ENCODE measurements at places on chromosomes 7 and 10.

GRCh38 chr7:29256693-29257002, 62.1 kb downstream of the CHN2 start:
- DNase-seq, result no peak

- no peak for DNase-seq
These were observed 154.9 kb downstream of the GLI3 start for GRCh38 chr7:42082144-42082543.

DNA sequence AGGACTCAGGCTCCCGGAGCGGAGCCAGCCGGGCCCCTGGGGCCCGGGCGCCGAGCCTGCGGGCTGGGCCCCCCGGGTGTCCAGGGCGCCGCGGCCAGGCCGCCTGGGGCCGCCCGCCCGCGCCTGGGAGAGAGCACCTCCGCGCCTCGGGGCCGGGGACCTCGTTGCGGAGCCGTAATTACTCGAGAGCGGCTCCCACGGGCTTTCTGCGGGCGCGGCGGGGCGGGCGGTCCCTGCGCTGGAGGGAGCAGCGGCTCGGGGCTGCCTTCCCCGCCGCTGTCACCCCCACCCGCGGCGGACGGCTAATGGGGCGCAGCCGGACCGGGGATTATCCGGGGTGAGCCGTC, 1.5 kb downstream of the GNB2 start:
- no peak for DNase-seq

DNA sequence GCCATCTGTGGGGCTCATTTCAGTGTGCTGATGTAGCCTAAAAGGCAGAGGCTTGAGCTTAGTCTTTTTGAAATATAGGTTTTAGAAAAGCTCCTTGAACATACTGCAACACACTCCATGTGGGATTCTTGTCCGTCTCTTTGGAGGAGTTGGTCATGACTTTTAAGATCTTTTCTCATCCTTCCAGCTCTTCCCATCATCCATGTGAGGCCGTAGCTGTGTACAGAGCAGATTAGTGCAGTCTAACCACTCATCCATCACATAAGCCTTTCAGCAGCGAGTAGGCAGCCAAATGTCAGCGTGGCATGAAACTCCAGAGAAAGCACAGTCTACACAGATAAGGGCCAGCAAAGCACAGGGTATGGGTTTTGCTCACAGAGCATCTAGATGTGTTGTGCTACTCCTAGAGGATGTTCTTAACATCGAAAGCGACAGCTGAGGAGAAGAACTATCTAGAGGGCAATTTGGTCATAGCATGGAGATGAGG, 28.1 kb upstream of the NPVF start:
- DNase-seq, result no peak

DNA sequence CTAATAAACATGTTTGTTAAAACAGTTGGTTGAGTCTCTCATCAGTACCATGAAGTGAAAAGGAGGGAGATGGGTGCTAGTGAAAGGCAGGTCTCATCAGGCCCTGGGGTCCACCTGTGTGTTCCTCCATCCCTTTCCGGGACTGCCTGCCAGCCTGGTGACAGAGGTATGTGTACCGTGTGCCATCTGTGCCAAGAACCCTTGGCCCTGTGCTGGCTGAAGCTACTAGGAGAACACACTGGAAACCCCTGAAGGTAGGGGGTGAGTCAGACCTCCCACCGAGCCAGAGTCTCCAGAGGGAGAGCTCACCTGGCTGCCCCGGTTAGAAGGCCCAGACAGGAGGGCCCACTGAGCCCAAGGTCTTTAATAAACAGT, 2.3 kb downstream of the DDIT4 start:
- no peak for DNase-seq

- no peak for DNase-seq
These were observed 8.5 kb downstream of the KMT2E start for GRCh38 chr7:105022458-105022857.

DNA sequence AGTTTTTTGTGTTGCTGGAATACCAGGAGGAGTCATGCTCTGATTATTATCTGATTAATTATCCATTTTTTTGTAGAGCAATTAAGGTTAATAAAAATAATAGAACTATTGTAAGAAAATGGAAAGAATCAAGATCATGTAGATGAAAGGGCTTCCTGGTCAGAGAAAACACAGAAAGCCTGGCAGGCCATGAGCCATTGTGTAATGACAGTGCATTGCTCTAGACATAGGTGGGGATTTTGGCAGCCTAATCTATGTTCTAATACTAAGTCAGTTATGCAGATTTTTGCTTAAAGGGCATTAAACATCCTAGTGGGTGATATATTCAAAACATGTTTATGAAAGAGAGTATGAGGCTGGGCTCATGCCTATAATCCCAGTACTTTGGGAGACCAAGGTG, 198.2 kb downstream of the PPP1R9A start:
- DNase-seq, result no peak

DNA sequence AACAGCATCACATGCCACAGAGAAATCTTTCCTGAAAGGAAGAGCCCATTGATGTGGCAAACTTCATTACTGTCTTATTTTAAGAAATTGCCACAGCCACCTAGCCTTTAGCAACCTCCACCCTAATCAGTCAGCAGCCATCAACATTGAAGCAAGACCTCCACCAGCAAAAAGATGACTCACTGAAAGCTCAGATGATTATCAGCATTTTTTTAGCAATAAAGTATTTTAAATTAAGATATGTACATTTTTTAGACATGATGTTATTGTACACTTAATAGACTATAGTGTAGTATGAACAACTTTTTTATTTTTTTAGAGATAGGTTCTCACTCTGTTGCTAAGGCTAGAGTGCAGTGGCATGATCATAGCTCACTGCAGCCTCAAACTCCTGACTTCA, 14.8 kb downstream of the STEAP1B start:
- DNase-seq, result no peak

- DNase-seq, result no peak
These were observed 290.1 kb upstream of the ZNF32 start for GRCh38 chr10:43938810-43939209.

DNA sequence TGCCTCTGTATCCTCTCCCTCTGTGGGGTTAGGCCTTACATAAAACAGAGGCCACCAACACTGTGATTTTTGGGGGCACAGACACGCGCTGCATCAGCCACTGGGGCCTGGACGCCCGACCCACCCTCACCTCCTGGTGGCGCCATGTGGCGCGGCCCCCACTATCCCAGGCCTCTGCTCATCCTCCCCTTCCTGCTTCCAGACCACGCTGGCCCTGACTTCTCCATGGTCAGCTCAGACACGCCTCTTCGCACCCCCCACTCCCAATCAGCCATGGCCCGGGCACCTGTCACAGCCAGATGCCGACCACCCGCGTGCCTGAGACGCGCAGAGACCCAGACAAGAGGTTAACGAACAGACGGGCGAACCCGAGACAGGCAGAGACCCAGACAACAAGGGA, 263.9 kb downstream of the ELFN1 start:
- DNase-seq, result no peak

DNA sequence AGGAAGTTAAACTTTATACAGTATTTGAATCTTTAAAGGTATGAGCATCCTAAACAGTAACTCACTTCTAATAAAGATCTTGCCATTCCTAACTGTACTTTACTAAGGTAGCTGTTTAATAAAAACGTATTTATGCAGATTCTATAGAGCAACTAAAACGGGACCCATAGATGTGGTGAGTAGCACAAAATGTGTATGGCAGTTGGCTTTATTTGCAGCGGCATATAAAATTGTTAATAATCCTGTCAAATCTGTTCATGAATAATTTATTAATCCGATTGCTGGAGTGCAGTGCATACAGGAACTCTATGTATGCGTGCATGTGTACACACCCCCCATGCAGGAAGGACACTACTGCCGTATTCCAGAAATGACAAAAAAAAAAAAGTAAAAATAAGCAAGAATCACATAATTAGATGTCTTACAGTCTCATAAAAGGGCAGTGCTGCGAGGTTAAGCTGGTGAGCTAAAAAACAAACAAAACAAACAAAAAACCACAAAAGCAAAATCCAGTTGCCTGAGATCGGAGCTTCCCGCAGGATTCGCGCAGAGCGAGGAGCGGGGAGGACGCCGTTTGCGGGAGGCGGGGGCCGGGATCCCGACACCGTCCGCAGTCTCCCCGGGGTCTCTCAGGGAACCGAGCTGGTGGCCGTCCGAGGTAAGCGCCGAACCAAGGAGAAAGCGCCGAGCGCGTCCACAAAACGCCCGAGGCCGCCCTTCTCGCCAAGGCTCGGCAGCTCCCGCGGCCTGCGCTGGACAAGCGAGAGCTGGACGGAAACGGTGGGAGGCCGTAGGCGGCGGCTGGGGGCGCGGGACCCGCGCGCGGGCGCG, 518 bp upstream of the COMMD3 start:
- DNase-seq, result no peak

GRCh38 chr7:141167381-141167964, 93.6 kb downstream of the TMEM178B start:
- no peak for DNase-seq

DNA sequence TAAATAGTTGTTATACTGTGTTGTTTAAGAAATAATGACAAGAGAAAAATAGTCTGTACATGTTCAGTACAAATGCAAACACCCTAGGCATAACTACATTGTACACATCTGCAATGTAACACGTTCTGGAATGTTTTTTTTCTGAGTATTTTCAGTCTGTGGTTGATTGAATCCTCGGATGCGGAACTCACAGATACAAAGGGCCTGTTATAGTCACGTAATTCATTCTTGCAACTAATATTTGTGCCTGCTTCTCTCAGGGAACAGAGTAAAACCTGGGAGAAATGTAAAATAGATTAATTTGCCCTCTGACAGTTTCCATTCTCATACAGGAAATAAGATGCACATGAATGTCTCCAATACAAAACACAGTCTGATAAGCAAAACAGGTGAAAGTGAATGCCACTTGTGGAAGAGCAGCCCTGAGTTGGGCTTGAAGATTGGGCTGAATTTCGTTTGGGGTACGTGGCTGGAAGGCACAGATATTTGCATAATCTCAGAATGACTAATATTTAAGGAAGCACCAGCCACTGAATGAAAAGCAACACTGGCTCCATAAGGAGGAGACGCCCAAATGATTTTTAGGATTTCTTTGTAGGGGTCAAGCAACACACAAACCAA, 19.1 kb downstream of the DENND2A start:
- DNase-seq, result no peak

GRCh38 chr7:84216472-84216871, 21.9 kb upstream of the SEMA3A start:
- DNase-seq, result no peak

GRCh38 chr7:50226145-50226544, 78.4 kb upstream of the IKZF1 start:
- DNase-seq, result no peak

DNA sequence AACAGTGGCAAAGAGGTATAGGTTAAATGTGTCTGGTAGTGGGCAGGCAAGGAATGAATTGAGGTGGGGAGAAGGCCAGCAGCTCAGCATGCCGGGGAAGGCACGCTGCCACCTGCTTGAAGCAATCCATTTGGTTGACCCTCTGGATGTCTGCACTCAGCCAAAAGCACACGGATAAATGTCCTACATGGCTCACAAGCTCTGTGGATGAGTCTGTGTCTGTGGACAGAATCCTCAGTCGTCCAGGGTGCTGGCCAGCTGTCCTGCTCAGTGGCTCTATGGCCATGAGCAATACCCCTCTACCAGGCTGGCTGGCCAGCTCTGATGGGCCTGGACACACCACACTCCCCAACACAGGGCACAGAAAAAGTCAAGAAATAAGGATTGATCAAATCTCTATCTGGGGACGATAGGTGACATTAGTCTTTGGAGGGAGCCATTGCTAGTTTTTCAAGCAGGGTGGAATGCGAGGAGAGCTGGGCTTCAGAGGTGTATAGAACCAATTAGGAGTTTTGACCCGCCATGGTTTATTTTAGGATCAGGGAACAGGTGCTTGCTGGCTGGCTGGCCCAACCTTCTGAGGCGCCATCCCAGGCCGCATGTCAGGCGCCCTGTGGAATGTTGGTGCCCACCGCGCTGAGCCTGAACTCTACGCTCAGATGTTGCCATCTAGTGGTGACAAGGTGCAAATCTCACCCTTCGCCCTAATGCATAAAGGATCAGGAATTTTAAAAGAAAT, 493.4 kb downstream of the TNS3 start:
- no peak for DNase-seq

DNA sequence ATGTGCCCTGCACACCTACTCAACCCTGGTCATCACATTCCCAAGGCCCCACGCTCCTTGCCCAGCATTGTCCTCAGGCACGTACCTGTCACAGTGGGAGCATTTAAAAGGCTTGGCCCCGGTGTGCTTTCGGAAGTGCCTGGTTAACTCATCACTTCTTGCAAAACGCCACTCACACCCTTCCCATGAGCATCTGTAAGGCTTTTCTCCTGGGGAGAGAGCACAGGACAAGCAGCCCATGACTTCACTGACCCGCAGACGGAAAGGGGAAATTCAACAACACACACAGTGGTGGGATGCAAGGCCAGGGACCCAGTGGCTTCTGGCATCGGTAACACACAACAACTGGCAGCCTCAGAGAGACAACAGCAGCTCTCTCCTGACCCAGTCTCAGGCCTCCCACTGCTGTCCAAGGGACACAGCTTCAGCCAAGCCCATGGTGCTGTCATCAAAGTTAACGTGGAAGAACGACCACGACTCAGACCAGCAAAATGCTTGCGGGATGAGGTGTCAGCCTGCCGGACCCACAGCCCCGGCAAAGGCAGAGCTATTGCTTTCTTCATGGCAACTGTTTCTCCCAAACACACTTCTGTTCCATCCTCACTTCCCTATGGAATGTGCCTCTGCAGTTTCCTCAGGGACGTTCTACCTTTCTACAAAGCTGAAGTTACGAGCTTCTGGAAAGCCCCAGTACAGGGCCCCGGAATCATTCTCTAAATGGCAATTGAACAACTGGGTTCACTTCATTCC, 4.8 kb downstream of the KLF6 start:
- no peak for DNase-seq

DNA sequence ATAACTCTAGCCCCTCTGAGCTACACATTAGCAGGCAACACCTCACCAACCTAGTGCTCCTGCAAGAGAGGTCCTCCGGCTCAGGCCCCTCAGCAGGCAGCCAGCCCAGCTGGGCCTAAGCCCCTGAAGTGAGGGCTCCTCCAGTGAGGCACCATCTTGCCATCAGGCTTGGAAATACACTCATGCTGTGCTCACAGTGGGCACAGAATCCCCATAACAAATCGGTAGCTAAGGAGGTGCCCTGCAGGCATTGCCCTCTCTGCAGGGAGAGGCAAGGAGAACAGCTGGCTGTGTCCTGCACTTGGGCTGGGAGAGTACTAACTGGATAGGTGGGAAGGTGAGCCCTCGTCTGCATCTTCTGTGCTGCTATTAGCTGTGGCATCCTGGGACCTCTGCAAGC, 3.7 kb upstream of the C10orf71 start:
- no peak for DNase-seq

DNA sequence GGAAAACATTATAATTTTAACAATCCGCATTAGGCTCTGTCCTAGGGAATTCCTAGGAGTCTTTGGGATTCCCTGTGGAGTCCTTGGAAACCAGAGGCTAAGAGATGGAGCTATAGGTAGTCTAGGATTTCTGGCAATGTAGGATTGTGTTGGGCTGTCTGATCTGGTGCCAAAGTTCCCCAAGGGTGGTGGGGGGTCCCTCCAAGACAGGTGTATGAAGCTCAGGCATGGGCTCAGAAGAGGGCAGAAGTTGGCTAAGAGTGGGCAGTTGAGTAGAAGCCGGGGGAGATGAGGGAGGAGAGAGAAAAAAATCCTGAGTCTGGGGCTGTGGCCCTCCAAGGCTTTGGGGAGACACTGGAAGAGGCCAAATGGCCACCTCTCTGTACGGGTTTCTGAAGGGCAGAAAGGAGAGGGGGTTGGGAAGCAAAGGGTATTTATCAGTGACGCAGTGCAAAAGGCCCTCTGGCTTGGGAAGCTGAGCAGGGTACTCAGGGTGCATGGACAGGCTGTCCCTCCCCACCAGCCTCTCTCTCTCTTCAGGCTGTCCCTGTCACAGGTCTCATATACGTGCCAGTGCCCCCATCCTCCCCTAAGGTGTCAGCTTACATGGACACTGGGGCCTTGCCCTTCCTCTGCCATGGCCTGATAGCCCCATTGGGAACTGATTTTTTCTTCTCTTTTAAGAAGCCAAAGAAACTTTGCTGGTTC, 929 bp downstream of the HOXA6 start:
- DNase-seq, result no peak
